Neural progenitor cell (in vitro differentiated cells): ENCODE measurements at places on chromosomes 11 and 22. TPM values are rescaled to one million over a fixed set of nuclear protein-coding genes. Genes with fewer than 3 reads are reported as not detected.

The GGT1 gene
- total RNA-seq: 4.9 and 7.7 TPM in 2 replicates

The SERHL2 gene
- total RNA-seq: 0.99 TPM in 1 of 2 replicates, not detected in the other

The KRTAP5-2 gene
- total RNA-seq: not detected in 2 replicates

The CXCR5 gene
- total RNA-seq: not detected in 2 replicates

The MOGAT2 gene
- total RNA-seq: 0.09 TPM in 1 of 2 replicates, not detected in the other

The RAB39A gene
- 8.9 and 13.2 TPM in 2 replicates for total RNA-seq

The PGA5 gene
- 0.19 TPM in 1 of 2 replicates, not detected in the other for total RNA-seq

The SCGB2A2 gene
- not detected in 2 replicates for total RNA-seq

The PVALB gene
- not detected in 2 replicates for total RNA-seq

The OR4A16 gene
- total RNA-seq: not detected in 2 replicates

The MRGPRF gene
- 0.56 and 3.5 TPM in 2 replicates for total RNA-seq

The PKDREJ gene
- total RNA-seq: not detected in 2 replicates

The KRTAP5-8 gene
- total RNA-seq: not detected in 2 replicates

The KIRREL3 gene
- total RNA-seq: 1.1 and 2.6 TPM in 2 replicates

The PPP2R1B gene
- 47.8 and 68.4 TPM in 2 replicates for total RNA-seq

The HORMAD2 gene
- total RNA-seq: not detected in 2 replicates

The PPP6R3 gene
- total RNA-seq: 162 and 197 TPM in 2 replicates

The PNPLA5 gene
- 0.11 and 0.22 TPM in 2 replicates for total RNA-seq

The TMA7B gene
- total RNA-seq: not detected in 2 replicates

The KCNK4 gene
- 0.19 TPM in 1 of 2 replicates, not detected in the other for total RNA-seq

The TSPAN32 gene
- total RNA-seq: 0.19 TPM in 1 of 2 replicates, not detected in the other

The OR10S1 gene
- not detected in 2 replicates for total RNA-seq

The OR5L2 gene
- not detected in 2 replicates for total RNA-seq

The NAALAD2 gene
- total RNA-seq: 24.6 and 67.1 TPM in 2 replicates

The DGAT2 gene
- 1.7 and 4.4 TPM in 2 replicates for total RNA-seq

The RASSF7 gene
- total RNA-seq: 12.8 and 48.3 TPM in 2 replicates

The OR52H1 gene
- total RNA-seq: not detected in 2 replicates

The MMP27 gene
- total RNA-seq: not detected in 2 replicates

The MISFA gene
- total RNA-seq: 0.65 and 1.6 TPM in 2 replicates

The TREH gene
- total RNA-seq: not detected in 2 replicates

The OR56A1 gene
- total RNA-seq: 0.87 and 1.8 TPM in 2 replicates

The TENM4 gene
- 5.1 and 16.6 TPM in 2 replicates for total RNA-seq

The OR6T1 gene
- not detected in 2 replicates for total RNA-seq

The CARD16 gene
- not detected in 2 replicates for total RNA-seq

The OR56A5 gene
- total RNA-seq: 0.40 TPM in 1 of 2 replicates, not detected in the other

The TRIM48 gene
- not detected in 2 replicates for total RNA-seq

The HYLS1 gene
- total RNA-seq: 7.7 and 8.9 TPM in 2 replicates

The OR5B21 gene
- total RNA-seq: not detected in 2 replicates

The IL17REL gene
- total RNA-seq: 0.15 TPM in 1 of 2 replicates, not detected in the other

The CREB3L1 gene
- total RNA-seq: 0.43 and 1.7 TPM in 2 replicates

The SLC22A6 gene
- total RNA-seq: not detected in 2 replicates

The PHOX2A gene
- not detected in 2 replicates for total RNA-seq

The MRGPRX3 gene
- not detected in 2 replicates for total RNA-seq

The KRTAP5-10 gene
- total RNA-seq: 0.12 TPM in 1 of 2 replicates, not detected in the other
